MCF 10A (cell line): ENCODE measurements at places on chromosomes 2 and 18. TPM values are rescaled to one million over a fixed set of nuclear protein-coding genes. Genes with fewer than 3 reads are reported as not detected.

The HMSD gene
- total RNA-seq = not detected in 2 replicates

The TIA1 gene
- total RNA-seq = 75.7 and 83.9 TPM in 2 replicates

The DNAH7 gene
- total RNA-seq = 0.91 and 0.98 TPM in 2 replicates

The CCDC85A gene
- total RNA-seq = 0.16 and 0.20 TPM in 2 replicates

The HAAO gene
- total RNA-seq = not detected in 2 replicates

The ABCG8 gene
- total RNA-seq = not detected in 2 replicates

The FBLN7 gene
- total RNA-seq = 0.07 and 0.14 TPM in 2 replicates

The AQP12B gene
- not detected in 2 replicates for total RNA-seq

The RAD51AP2 gene
- 0.10 and 0.14 TPM in 2 replicates for total RNA-seq

The ZNF396 gene
- total RNA-seq = 1.2 and 2.0 TPM in 2 replicates

The NOSTRIN gene
- total RNA-seq = 0.44 and 0.51 TPM in 2 replicates

The ALPP gene
- total RNA-seq = 0.35 and 0.64 TPM in 2 replicates

The CENPA gene
- total RNA-seq = 19.7 and 35.1 TPM in 2 replicates
